Chondrocyte (in vitro differentiated cells): ENCODE measurements at places on chromosomes 11 and 22. TPM values are rescaled to one million over a fixed set of nuclear protein-coding genes. Genes with fewer than 3 reads are reported as not detected.

DNA sequence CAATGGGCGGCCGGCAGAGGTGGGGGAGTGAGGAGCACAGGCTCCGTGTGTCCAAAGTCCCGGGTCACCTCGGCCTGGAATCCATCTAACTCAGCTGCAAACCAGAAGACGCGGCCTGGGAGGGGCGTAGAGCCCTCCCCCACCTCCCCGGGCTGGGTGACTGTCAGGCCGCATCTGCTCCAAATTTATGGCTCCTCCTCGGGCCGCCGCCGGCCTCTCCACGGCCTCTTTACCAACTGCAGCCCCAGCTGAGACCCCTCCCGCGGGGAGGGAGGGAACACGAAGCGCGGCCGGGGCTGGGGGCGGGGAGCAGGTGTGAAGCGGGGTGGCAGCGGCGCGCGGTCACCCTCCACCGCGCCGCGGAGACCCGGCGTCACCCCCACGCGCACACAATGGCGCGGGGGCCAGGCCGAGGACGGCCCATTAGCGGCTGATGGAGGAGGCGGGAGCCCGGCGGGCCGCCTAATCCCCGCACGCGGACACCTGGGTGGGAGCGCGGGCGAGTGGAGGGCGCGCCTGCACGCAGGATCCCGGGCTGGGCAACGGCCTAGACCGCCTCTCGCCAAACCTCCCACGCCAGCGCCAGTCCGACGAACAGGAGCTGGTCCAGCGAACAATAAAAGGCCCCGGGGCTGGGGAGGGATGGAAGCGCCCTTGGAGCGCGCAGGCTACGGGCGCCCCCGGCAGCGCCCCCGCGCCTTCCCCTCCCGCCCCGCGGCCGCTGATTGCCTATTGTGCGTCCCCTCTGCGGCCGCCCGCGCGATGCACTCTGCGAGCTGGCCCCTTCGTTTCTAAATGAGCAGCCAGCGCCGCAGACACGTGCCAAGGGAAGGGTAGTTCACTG lies 25.9 kb upstream of the ROBO3 start:
- no peak for DNase-seq

DNA sequence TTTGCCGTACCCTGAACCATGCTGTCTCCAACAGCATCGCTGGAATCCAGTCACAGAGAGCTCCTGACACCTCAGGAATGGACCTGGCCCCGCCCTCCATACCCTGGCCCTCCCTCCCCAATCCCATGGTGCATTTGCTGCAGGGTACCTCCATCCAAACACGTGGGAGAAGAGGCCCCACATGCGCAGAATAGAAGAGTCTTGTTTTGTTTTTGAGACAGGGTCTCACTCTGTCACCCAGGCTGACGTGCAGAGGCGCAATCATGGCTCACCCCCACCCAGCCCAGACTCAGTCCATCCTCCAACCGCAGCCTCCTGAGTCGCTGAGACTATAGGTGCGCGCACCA lies 2.3 kb upstream of the PNPLA2 start:
- DNase-seq, result no peak

DNA sequence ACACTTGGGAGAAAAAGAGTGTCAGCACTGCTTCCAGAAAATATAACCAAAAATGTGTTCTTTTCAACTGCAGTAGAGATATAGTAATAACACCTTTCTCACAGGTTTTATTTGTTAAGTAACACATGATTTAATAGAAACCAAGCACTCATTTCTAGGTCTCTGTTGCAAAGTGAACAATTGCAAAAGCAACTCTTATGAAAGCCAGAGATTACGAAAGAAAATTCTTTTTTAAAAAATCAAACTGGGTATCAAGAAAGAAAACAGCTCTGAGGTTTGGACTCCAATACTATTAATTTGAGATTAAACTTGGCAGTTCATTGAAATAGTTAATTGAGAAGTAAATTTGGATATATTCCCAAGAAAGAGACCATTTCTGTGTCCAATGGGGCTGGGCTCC lies 9.8 kb upstream of the XKR3 start:
- DNase-seq, result no peak

DNA sequence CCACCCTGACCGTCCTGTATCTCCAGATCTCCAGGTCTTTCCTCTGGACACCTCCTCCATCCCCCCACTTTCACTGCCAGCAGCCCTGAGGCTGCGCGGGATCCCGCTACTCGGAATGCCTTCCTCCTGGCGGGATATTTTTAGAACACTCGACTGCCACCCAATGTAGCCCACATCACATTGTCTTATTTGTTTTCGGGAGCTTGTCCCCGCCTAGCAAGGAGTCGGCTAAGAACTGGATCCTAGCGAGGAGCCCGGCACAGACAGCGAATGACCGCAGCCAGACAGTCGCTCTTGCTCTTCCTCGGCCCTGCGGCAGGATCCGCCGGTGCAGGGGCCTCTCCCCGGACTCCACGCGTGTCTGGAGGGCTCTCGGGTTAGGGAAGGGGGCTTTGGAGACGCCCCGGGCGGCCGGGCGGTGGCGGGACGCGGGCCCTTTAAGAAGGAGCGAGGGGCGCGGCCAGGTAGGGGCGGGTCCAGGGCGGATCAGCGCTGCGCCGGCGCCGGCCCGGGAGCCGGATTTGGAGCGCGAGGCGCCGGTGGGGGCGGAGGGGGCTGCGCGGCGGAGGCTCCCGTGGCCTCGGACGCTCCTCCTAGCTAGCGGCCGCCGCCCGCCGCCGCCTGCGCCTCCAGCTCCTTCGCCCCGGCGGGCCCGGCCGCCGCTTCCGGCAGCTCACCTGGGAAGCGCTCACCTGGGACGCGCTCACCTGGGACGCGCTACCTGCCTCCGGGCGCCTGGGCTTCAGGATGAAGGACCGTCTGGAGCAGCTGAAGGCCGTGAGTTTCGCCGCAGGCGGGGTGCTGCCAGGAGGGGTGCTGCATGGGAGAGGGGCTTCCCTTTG lies at the start of gene STX3:
STX3 (plus strand) TSS at position 518 of the 842 bp plus-strand sequence; CDS start at position 748, 230 bp downstream.
- DNase-seq, result peak; percentile 88

The PAAF1 gene
- 11.8 to 17.1 TPM (median 13.5 TPM) in 3 replicates for total RNA-seq

The CCDC73 gene
- total RNA-seq, result not detected in 3 replicates

The TEX54 gene
- total RNA-seq, result 0.65 TPM in 1 of 3 replicates, not detected in the others
